ENCODE measurements at places on chromosomes 6 and 20.

DNA sequence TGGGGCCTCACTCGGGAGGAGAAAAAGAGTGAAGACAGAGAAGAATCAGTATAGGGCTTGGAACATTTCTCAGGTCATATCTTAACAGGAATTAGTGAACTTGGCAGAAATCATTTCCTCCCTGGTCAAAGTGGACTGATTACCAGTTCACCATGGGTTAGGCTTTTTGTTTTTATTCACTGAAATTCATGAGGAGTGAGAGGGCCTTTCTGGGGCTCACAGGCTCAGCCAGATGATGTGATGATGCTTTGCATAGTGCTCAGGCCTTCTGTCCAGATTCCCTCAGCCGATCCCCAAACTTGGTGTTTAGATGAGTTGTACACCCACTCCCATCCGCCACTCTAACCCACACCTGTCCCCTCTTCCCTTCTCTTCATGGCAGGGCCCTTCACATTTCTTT, 32.5 kb downstream of the SRSF3 start:
- DNase-seq = no peak

- DNase-seq = no peak
These were observed 1.9 kb upstream of the SLC35D3 start for GRCh38 chr6:136920216-136920615.

DNA sequence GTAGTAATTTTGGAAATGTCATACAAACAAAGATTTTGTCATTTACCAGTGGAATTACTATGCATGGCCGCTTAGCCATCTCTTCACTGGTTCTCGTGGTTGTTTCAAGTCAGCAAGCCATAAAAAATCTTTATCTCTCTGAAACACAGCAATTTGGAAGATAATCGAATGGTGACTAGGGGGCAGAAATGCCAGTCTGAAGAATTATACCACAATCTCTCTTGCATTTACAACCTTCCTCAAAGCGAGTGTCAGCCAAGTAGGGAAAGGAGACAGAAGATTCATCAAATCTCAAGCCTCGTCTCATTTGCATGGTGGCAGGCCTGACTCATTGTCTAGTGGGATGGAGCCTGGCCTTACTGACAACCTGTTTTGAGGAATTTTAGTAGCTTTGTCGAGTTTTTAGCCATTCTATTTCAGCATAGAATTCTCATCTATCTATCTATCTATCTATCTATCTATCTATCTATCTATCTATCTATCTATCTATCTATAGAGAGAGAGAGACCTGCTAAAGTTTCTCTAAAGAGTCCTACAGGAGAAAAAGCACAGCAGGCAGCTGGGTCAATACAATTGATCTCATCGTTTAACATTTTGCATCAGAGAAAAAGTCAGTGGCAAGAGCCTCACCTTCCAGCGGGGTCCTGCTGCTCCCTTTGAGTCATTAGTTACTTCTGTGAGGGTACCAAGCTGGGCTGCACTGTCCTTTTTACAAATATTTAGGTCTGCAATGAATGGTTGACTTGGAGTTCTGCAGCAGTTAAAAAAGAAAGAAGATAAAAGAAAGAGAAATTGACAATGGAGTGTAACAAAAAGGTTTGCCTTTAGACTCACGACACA, 572.8 kb downstream of the TFAP2A start:
- DNase-seq = no peak

DNA sequence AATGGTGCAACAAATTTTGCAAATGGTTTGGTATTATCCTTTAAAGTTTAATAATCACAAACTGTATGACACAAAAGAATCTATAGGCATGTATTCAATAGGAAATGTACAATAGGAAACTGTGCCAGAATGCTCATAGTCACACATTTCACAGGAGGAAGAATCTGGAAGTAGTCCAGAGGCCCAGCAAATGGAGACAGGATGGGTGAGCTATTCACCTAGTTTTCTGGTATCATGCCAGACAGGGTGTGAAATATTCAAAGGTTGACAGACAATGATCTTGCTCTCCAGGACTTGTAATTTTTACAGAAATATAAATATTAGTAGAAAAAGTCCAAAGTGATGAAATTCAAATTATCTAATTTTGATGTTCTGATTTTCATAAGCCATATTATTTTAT, 520.1 kb upstream of the IMPG1 start:
- no peak for DNase-seq

DNA sequence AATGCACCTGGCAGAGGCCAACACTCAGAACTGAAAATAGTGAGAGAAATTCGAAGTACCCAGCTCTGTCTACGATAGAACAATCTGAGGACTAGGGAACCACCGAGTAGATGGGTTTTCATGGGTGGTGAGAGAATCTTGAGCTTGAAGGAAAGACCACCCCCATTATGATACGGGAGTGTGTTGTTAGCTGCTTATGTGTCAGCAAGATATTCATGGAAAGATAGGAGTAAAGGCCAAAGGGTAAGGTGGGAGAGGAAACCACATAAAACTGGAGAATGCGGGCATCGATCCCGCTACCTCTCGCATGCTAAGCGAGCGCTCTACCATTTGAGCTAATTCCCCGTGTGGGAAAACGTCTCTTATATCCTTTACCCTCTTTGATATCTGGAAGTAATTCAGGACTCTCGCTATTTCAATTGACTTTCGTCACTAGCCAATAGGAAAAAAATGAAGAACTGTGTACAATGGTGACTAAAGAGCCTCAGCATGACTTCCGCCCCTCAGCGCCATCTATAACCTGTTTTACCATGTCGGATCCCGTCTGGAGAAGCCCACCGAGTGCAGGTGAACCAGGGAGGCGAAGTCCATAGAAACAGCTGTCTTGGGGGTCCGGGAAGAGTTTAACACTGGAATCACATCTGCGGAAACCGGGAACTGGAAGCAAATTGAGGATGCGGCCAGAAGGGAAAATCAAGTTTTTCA, 25.0 kb upstream of the ABT1 start:
- no peak for DNase-seq

GRCh38 chr6:4774715-4775493, 1.3 kb upstream of the CDYL start:
- no peak for DNase-seq

- DNase-seq = no peak
These were observed 43.0 kb downstream of the BANF2 start for GRCh38 chr20:17742731-17743130.

- no peak for DNase-seq
These were observed 195.7 kb downstream of the LMBRD1 start for GRCh38 chr6:69601132-69601531.

GRCh38 chr6:158834675-158835385, 15.7 kb upstream of the EZR start:
- DNase-seq = no peak

DNA sequence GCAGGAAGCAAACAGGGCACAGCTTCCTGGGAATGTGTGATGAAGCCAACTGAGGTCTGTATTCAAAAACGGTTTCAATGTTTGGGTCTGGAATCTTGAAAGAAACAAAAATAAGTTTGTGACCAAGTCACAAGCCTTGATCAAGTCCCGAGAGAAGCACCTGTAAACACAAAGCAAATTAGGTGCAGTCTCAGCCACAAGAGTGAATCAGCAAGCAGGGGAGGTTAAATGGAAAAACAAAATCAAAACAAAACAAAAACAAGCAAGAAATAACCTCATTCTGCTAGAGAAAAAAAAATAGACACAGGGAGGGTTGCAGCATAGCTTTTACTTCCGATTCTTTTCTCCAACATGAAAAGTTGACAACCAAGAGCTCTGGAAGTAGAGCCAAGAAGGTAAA, 201.7 kb downstream of the CLIC5 start:
- no peak for DNase-seq

GRCh38 chr20:1827974-1828785, 67.0 kb upstream of the SIRPA start:
- no peak for DNase-seq

- no peak for DNase-seq
These were observed 16.6 kb downstream of the LAMA2 start for GRCh38 chr6:128899341-128900050.

GRCh38 chr20:48637461-48637860, 190.3 kb downstream of the PREX1 start:
- DNase-seq = no peak

- no peak for DNase-seq
These were observed 7.7 kb downstream of the NKAIN2 start for GRCh38 chr6:123811378-123811777.

DNA sequence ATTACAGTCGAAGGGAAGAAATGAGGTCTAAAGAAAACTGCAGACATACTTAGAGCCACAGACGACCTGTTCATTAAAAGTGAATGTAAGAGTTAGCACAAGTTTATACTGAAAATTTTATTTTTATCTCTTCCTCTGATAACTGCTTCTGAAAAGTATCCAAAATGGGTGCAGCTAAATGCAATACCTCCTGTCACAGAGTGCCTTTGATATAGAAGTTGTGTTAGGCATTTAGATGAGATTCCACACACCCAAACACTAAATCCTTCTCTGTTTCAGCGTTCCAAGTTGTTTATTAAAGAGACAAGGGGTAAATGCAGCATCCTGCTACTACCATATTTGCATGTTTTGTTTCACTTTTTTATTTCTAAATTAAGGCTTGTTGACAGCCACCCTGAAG, 214.7 kb upstream of the TSHZ2 start:
- DNase-seq = no peak

- DNase-seq = no peak
These were observed 152.3 kb downstream of the CDC5L start for GRCh38 chr6:44539701-44540355.

DNA sequence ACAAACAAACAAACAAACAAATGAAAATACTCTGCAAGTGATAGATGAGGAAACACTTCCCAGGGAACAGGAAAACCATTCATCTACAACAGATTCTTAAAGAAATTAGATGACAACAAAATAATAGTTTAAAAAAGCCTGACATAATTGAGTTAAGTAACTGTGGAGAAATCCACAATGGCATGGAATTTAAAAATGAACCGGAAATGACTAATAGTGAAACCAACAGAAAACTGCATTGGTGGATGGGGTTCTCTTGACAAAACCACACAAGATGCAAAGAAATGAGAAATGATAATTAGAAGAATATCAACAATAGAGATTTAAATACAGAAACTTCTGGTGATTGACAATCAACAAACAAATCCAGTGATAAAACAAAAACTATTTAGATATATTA, 785.6 kb downstream of the QKI start:
- DNase-seq = no peak

DNA sequence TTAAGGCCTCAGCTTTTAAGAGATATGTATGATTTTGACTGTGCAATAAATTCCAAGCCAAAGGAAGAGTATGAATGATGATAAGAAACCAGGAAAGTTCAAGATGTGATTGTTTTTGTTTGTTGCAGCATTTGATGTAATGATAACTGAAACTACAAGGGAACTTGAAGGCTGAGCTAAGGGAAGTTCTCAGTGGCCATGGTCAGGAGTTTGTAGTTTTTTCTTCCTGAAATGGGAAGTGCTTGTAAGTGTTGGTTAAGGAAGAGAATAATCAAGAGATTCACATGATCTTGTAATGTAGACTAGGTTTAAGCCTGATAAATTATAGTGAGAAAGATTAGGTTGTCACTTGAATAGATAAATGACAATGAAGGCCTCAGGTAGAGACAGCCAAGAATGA, 53.4 kb downstream of the PTCHD4 start:
- no peak for DNase-seq

- DNase-seq = peak; percentile 13
These were observed 44.8 kb downstream of the ATRN start for GRCh38 chr20:3515379-3516170.

DNA sequence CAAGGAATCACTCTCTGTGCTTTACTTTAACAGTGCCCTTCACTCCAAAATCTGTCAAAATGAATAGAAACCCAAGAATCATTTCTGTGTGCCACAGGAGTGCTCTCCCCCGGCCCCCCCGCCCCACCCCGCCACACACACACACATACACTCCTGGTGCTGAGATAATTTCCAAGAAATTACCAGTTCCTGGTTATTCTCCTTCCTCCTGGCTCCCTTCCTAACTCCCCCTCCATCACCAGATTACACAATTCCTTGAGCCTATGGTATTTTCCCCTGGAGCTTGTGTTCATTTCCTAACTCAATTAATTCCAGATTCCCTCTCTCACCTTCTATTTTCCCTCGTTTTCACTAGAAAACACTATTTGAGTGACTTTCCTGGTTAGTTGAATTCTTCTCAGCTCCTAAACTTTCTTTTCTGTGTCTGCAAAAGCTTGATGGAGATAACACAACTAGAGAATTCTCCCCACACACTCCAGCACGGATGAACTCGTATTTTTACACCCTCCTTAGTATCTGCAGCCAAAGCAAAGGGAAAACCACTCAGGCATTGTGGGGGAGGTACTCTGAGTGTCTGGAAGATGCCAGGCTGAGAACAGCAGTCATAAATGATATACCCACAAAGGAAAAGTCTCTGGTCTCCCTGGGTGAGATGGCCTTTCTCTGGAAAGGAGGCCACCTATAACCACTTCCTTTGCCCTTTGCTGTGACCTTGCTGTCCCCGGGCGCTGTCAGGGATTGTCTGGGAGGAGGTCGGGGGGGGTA, 1.9 kb upstream of the SLC24A3 start:
- peak; percentile 31 for DNase-seq

GRCh38 chr6:40295251-40295950, 291.8 kb downstream of the LRFN2 start:
- DNase-seq = no peak

DNA sequence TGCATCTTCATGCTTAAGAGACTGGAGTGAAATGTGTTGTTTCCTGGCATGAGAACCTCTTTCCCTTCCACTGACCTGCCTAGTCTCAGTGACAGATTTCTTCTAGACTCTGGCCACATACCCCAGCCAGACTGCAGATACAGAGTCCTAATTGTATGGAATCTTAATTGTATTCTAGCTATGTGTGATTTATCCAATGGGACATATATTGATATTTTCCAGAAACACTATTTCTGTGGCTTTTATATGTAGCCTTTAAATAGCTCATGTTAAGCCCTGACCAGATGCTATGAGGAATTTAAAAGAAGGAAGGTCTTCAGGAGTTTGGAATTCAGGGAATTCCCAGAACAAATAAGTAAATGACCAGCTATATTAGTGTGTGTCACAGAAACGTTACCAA, 99.0 kb downstream of the FIG4 start:
- DNase-seq = peak; percentile 56

DNA sequence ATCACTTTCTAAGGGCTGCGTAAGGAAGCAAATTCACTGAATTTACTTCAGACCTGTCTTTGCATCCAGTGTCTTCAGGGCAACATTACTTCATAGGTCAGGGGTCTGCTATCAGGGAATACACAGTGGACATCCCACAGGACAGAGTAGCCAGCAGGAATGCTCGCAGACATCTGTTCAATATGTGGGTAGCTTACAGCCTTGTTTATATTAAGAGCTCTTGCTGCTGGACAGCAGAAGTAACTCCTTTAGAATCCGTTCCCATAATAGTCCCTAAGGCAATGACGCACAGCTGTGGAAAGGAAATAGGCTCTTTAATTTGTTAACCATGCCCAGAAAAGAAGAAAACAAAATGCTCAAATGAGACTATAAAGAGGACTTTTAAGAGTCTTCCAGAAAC, 198.7 kb downstream of the MOXD1 start:
- DNase-seq = peak; percentile 88

- no peak for DNase-seq
These were observed 542 bp upstream of the AFG1L start for GRCh38 chr6:108294297-108294726.

- DNase-seq = no peak
These were observed 1372.7 kb upstream of the CITED2 start for GRCh38 chr6:140747114-140747513.
